Mesenteric fat pad (tissue), 1 donor: ENCODE measurements at places on chromosomes 1 and 21. TPM values are rescaled to one million over a fixed set of nuclear protein-coding genes. Genes with fewer than 3 reads are reported as not detected.
A peak's percentile ranks its signal among the peaks of the same experiment; 100 is the strongest.

UBASH3A gene
- total RNA-seq, result 0.32 TPM

PIK3CD gene
- total RNA-seq, result 14.5 TPM

OR2L13 gene
- total RNA-seq, result not detected

HSF2BP gene
- total RNA-seq, result 0.26 TPM

RNF207 gene
- total RNA-seq, result 14.7 TPM

ATAD3A gene
- 26.2 TPM for total RNA-seq

- DNase-seq, result peak; percentile 89
These were observed 15.9 kb upstream of the ELOA start for GRCh38 chr1:23727362-23727811.

GRCh38 chr1:43605766-43606165 lies 44.2 kb upstream of the KDM4A start:
- no peak for DNase-seq
